ENCODE measurements at places on chromosomes 2 and 18. TPM values are rescaled to one million over a fixed set of nuclear protein-coding genes. Genes with fewer than 3 reads are reported as not detected.

The MYO5B gene
- 0.52 TPM for total RNA-seq

The MC5R gene
- total RNA-seq = 1.6 TPM

The OSBPL6 gene
- 2.1 TPM for total RNA-seq

The SERPINB8 gene
- 1.0 TPM for total RNA-seq

The XDH gene
- not detected for total RNA-seq

The KCNK3 gene
- total RNA-seq = 0.52 TPM

The GNAL gene
- 2.6 TPM for total RNA-seq

The COL4A3 gene
- total RNA-seq = under 0.01 TPM

The ASXL3 gene
- 7.3 TPM for total RNA-seq

The PRKAG3 gene
- 9.9 TPM for total RNA-seq

The RESP18 gene
- not detected for total RNA-seq

The PKDCC gene
- total RNA-seq = 89.2 TPM

The RGPD4 gene
- not detected for total RNA-seq

The IHH gene
- total RNA-seq = not detected

The NCKAP5 gene
- total RNA-seq = 5.7 TPM

The ARID5A gene
- 9.9 TPM for total RNA-seq

The SPAST gene
- 39.7 TPM for total RNA-seq

The WNT6 gene
- total RNA-seq = not detected

The ACADL gene
- total RNA-seq = 4.7 TPM

The GPAT2 gene
- 7.8 TPM for total RNA-seq

The DNAJC5G gene
- total RNA-seq = under 0.01 TPM

The ATP8B1 gene
- 4.7 TPM for total RNA-seq

The MC4R gene
- 0.52 TPM for total RNA-seq

The CD207 gene
- under 0.01 TPM for total RNA-seq

The CENPA gene
- 2.6 TPM for total RNA-seq

The ARL4C gene
- total RNA-seq = 2.6 TPM

The WNT10A gene
- total RNA-seq = not detected

The AGXT gene
- not detected for total RNA-seq

The SIGLEC15 gene
- total RNA-seq = not detected

The ERCC3 gene
- 28.7 TPM for total RNA-seq

The ERLEC1 gene
- 44.9 TPM for total RNA-seq

The ASPRV1 gene
- total RNA-seq = 1.6 TPM

The M1AP gene
- not detected for total RNA-seq
